ENCODE measurements at places on chromosomes 7 and 10. TPM values are rescaled to one million over a fixed set of nuclear protein-coding genes. Genes with fewer than 3 reads are reported as not detected.

GRCh38 chr10:127903789-127904188 lies 3.1 kb upstream of the PTPRE start:
- DNase-seq, result no peak

DNA sequence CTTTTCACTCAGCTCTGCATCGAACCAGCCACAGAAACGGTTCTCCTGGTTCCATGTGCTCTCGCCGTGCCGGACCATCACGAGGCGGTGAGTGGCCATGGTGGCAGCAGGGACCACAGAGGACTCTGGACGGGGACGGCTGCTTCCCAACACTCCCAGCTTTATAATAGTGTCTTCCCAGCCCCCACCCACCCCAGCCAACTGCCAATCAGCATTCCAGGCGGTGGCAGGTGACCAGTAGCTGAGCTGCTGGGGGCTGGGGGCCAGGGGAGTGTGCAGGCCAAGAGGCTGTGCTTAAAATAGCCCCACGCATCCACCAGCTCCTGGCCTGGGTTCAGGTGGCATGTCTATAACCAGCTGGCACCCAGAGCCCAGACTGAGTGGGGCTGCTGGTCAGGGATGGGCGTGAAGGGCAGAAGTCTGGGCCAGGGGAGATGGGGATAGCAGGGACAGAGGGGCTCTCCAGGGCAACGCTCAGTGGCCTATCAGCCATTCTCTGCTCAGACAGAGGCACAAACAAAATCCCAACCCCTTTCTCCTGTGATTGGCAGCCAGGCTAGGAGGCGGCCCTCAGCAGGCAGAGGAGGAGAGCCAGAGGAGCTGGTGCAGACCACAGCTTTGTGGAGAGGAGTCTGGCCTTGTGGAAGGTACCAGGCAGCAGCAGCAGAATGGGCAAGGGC lies at the start of gene PGAM2:
Gene PGAM2, minus strand, starts transcription at position 137 of the 680 bp plus-strand sequence. Its CDS starts 38 bp downstream, at position 99.
- DNase-seq, result no peak

GRCh38 chr10:131641231-131641630 lies 259.6 kb upstream of the PPP2R2D start:
- no peak for DNase-seq

GRCh38 chr7:83921941-83922607 lies 272.5 kb downstream of the SEMA3A start:
- DNase-seq, result peak; percentile 7

DNA sequence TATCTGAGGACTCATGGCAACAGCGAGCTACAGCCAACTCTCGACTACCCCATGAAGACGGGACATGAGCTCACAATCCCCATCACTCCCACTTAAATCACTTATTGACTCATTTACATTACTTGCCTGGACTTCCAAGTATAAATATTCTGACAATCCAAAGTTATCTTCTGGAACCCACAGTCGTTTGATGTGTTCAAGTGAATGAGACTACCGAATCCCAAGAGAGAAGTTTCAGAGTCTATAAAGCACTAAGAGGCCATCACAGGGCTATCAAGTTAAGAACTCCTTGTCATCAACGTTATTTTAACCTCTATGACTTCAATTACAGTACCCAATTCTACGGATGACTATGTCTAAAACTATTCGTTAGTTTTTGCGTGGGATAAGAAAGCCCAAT lies 11.5 kb upstream of the ANAPC16 start:
- no peak for DNase-seq

DNA sequence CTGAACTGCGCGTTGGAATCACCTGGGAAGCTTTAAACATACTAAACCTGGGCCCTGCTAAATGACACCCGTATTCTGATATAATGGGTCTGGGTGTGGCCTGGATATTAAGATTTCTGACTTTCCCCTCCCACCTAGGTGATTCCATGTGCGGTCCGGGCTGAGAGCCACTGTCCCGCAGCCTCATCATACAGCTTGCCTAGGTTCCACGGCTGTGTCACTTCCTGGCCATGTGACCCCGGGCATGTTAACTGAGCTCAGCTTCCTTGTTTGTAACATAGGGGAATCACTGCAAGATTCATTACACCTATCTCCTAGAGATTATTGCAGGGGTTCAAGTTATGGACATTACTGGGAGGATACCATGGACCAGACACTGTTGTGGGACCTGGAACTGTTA lies 472.7 kb upstream of the GALNT17 start:
- no peak for DNase-seq

- no peak for DNase-seq
Observed at GRCh38 chr7:17368856-17369524, 70.5 kb downstream of the AHR start.

DNA sequence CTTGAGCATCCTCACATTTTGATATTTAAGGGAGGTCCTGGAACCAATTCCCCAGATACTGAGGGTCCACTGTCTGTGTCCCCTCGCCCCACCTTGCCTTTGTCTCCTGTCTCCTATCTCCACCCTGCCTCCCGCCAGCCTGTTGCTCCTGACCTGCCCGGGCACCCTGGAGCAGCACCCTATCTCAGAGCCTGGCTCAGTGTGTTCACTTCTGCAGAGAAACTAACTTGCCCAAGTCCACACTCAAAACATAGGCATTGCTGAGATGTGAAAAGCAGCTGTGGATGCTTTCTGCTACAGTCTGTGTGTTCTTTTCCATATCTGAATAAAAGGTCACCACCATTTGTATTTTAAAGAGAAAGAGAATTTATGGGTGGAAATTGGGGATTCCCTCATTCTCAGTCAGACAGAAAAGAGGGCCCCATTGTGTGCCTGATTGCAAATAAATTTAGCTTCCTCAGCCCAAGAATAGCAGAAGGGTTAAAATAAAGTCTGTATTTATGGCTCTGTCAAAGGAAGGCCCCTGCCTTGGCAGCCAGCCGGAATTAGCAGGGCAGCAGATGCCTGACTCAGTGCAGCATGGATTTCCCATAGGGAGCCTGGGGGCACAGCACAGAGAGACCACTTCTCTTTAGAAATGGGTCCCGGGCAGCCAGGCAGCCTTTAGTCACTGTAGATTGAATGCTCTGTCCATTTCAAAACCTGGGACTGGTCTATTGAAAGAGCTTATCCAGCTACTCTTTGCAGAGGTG lies 161.3 kb downstream of the EGFR start:
- DNase-seq, result peak; percentile 28

GRCh38 chr7:84202855-84203254 lies 8.3 kb upstream of the SEMA3A start:
- no peak for DNase-seq

The DPP6 gene
- total RNA-seq, result not detected

All from SJCRH30 (cell line).